Activated naive CD8-positive, alpha-beta T cell treated with anti-CD3 and anti-CD28 coated beads for 36 hours (primary cell): ENCODE measurements at places on chromosomes 1 and 21. TPM values are rescaled to one million over a fixed set of nuclear protein-coding genes. Genes with fewer than 3 reads are reported as not detected.
A peak's percentile ranks its signal among the peaks of the same experiment; 100 is the strongest.

DNA sequence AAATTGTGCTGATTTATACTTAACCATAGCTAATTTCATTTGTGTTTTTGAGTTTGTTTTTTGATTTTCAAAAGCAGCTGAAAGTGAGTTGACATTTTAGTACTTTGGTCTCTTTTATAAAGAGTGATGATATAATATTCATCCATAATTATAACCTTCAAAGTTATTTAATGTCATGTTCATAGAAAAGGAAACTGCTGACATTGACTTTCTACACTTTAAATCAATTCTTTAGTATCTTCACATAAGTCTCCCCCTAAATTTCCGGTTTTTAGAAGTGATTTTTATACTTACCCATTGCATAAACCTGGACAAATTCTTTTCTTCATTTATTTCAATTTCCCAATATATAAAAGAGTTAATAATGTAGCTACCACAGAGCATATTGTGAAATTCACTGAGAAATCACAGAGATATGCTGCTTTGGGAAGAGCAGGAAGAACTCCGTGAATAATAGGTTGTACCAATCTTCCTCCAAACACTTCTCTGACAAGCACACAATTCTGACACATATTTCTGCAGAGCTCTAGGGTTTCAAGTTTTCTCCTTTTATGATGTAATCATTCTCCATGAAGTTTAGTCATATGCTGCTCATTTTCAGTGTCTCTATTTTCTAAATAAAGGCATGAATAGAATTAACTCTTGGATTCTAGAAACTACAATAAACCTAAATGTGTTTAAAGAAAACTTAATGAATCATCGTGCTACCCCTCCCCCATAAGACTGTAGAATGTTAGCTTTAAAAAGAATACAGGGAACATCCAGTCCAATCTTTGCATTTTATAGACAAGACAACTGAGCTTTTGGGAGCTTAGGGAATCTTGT is 25.6 kb upstream of the CDC42BPA start:
- H3K4me1 ChIP-seq: no peaks in the 10 kb centered on the region
- DNase-seq: no peak
- no peak overlapping the region for H3K27ac ChIP-seq
- H3K4me3 ChIP-seq: no peak overlapping the region
- H3K27me3 ChIP-seq: no peaks in the 10 kb centered on the region

DNA sequence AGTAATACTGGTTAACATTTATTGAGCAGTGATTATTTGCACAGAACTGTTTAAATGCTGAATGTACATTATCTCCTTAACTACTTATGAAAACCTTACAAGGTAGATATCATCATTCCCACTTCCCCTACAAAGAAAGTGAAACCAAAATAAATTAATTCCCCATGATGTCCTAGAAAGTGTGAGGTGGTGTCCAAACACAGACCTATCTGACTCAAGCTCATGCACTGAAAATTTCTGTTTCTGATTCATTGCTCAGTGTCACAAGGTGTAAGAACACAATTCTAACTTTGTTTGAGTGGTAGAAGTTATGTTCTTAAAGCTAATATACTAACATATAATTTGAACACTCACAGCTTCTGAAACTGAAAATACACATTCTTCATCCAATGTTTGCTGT is 178.7 kb downstream of the MRPL39 start:
- no peaks in the 10 kb centered on the region for H3K27me3 ChIP-seq
- peak overlapping the region; percentile 70 for H3K27ac ChIP-seq
- H3K4me3 ChIP-seq: peak overlapping the region; percentile 47
- peaks cover 44% of the 10 kb centered on the region for H3K4me1 ChIP-seq

- no peak for DNase-seq
- H3K4me1 ChIP-seq: peaks cover 4% of the 10 kb centered on the region
- H3K36me3 ChIP-seq: peaks cover 2% of the 10 kb centered on the region
- peak overlapping the region; percentile 47 for H3K27ac ChIP-seq
- H3K27me3 ChIP-seq: no peaks in the 10 kb centered on the region
- no peak overlapping the region for H3K4me3 ChIP-seq
Observed at GRCh38 chr1:245983294-245983967, 523.6 kb downstream of the SMYD3 start.

- H3K36me3 ChIP-seq: no peaks in the 10 kb centered on the region
- no peak overlapping the region for H3K27ac ChIP-seq
- no peak overlapping the region for H3K4me3 ChIP-seq
- no peaks in the 10 kb centered on the region for H3K27me3 ChIP-seq
- no peak for DNase-seq
- H3K4me1 ChIP-seq: peaks cover 9% of the 10 kb centered on the region
Observed at GRCh38 chr1:173424143-173424542, 53.0 kb upstream of the PRDX6 start.

DNA sequence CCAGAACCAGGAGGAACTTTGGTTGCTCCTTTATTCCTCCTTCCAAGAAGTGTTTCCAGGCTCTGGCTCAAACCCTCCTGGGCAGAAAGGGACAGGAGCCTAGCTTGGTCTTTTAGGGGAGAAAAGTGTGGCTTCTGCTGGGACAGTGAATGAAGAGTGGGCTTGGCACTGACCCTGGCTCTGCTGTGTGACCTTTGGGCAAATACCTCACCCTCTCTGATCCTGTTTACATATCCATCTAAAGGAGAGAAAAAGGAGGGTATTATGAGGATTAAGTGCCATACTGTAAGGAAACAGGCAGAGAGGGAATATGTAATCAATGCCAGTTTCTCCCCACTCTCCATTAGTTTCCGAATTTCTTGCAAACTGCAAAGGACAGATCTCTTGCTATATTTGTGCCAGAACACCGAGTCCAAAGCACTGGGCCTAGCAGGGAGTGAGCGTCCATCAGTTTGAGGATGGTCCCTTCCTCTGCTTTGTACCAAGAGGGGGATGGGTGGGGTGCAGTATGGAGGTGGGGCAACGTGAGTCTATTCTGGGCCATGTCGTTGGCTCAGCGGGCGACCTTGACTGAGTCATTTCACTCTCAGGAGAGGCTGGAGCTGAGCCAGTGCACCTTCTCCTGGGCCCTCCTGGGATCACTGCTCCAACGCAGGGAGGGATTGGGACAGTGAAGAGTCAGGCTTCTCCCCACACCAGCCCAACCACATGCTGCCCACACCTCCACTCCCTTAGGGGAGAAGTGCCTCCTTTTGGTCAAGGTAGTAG is 38.4 kb downstream of the IGSF21 start:
- no peaks in the 10 kb centered on the region for H3K27me3 ChIP-seq
- no peak overlapping the region for H3K27ac ChIP-seq
- no peak for DNase-seq
- no peaks in the 10 kb centered on the region for H3K4me1 ChIP-seq
- no peak overlapping the region for H3K4me3 ChIP-seq

GRCh38 chr1:151534662-151535278 is 5.3 kb upstream of the TUFT1 start:
- no peak overlapping the region for H3K27ac ChIP-seq
- H3K4me1 ChIP-seq: peaks cover 3% of the 10 kb centered on the region
- no peaks in the 10 kb centered on the region for H3K36me3 ChIP-seq

DNA sequence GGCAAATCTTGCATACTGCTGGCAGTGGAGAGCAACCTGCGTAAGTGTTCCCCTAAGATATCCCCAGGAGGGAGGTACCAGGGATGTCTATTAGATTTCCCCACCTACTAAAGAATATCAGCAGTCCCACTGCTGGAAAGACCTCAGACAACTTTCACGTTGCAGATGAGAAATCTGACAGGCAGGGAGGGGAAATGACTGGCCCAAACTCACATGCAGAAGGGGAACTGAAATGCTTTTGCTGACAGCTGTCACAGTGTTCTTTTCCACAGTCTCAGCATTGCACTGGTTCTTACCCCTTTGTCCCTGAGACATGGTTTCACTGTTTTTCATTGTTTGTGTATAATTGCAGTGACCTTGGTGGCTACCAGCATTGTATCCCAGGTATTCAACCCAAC is 84.8 kb upstream of the ATP1A1 start:
- no peak overlapping the region for H3K4me3 ChIP-seq
- H3K27ac ChIP-seq: no peak overlapping the region
- no peaks in the 10 kb centered on the region for H3K27me3 ChIP-seq
- DNase-seq: no peak
- H3K36me3 ChIP-seq: no peaks in the 10 kb centered on the region

Gene GIPC2
- total RNA-seq: 0.14 TPM

- H3K4me3 ChIP-seq: no peak overlapping the region
- H3K4me1 ChIP-seq: peaks cover 5% of the 10 kb centered on the region
- H3K27me3 ChIP-seq: no peaks in the 10 kb centered on the region
- H3K27ac ChIP-seq: peak overlapping the region; percentile 70
Observed at GRCh38 chr21:33578959-33579542, 9.4 kb downstream of the DONSON start.

DNA sequence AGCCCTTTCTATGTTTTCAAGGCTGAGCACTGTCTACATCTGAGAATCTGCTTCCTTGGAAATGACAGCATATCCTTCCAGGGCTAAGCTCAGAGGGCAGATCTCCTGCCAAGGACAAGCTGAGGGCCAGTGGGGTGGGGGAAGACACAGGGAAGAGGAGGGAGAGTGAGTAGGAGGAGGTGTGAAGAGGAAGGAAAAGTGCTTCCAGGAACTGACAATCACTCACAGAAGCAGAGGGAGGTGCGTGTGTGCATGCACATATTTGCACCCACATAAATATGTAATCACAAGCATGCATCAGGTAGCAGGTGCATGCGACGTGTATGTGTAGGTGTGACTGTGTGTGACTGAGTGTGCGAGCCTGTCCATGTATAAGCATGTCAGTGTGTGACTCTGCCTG is 43.7 kb upstream of the SCMH1 start:
- H3K27ac ChIP-seq: no peak overlapping the region
- no peak overlapping the region for H3K4me3 ChIP-seq
- H3K4me1 ChIP-seq: no peaks in the 10 kb centered on the region
- DNase-seq: no peak
- no peaks in the 10 kb centered on the region for H3K36me3 ChIP-seq
